Endothelial cell of umbilical vein (primary cell): ENCODE measurements at places on chromosomes 7 and 10. TPM values are rescaled to one million over a fixed set of nuclear protein-coding genes. Genes with fewer than 3 reads are reported as not detected.

The MLXIPL gene
- polyA plus RNA-seq = not detected in 2 replicates

DNA sequence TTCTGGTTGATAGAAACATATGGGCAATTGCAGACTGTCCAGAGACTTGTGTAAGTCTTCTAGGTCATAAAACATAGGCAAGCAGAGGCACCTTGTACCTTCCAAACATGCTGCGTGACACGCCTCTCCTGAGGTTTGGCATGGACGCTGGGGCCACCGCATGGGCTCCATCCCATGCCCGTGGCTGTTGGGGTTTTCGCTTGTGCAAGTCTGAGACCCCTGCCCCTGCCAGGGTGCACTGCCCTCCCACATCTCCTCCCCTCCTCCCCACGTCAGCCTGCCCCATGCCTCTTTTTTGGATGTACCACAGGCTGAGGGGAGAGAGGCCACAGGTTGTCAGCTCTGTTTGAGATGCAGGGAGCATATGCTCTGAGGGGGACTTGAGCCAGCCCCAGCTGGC lies 19.0 kb downstream of the EIF3B start:
- H3K27ac ChIP-seq = no peak overlapping the region
- H3K4me1 ChIP-seq = no peaks in the 10 kb centered on the region
- H3K27me3 ChIP-seq = no peaks in the 10 kb centered on the region
- H3K4me3 ChIP-seq = no peak overlapping the region
- peaks cover 27% of the 10 kb centered on the region for H3K36me3 ChIP-seq
- no peak for DNase-seq

DNA sequence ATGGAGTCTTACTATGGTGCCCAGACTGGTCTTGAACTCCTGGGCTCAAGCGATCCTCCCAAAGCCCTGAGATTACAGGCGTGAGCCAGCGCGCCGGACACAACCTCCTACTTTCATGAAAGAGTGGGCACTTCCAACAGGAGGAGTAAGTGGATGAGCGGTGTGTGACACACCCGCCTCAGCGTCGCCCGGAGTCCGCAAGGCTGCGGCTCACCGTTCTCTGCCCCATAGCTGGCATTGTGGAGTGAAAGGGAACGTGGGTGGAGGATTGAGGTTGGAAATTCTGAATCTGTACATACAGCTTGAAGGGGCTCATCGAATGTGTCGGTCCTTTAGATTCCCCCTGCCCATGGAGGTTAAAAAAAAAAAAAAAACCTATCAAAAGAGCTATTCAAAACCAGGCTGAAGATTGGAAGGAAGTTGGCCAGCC lies 524 bp upstream of the PRXL2A start:
- peak; percentile 79 for DNase-seq
- H3K27me3 ChIP-seq = no peaks in the 10 kb centered on the region
- peak overlapping the region; percentile 93 for H3K27ac ChIP-seq
- H3K36me3 ChIP-seq = no peaks in the 10 kb centered on the region
- peak overlapping the region; percentile 81 for H3K4me3 ChIP-seq
- H3K4me1 ChIP-seq = peaks cover 36% of the 10 kb centered on the region

DNA sequence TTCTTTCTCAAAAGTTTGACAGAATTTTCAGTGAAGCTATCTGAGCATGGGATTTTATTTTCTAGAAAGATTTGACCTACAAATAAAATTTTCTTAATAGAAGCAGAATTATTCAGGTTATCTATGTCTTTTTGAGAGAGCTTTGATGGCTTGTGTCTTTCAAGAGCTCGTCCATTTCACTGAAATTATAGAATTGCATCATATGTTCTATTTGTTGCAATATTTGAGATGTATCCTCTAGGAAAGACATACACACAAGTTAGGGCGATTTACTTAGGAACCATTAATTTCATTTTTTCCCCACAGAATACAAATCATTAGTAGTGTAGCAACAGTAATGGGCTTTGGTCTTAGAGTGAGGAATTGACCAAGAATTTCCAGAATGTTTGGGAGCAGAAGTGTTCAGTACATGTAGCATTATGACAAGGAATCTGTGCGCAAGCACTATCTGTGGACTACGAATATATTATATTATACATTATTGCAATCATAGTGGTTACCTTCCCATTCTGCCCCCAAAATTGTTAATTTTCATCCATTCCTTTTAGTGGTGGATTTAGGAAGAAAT lies 12.8 kb upstream of the COL17A1 start:
- no peak for DNase-seq
- H3K36me3 ChIP-seq = no peaks in the 10 kb centered on the region
- H3K4me3 ChIP-seq = no peak overlapping the region
- H3K27ac ChIP-seq = no peak overlapping the region
- peaks cover 13% of the 10 kb centered on the region for H3K4me1 ChIP-seq
- no peaks in the 10 kb centered on the region for H3K27me3 ChIP-seq

The INSYN2A gene
- polyA plus RNA-seq = 0.04 TPM in 1 of 2 replicates, not detected in the other

The AKR1C1 gene
- 1.5 and 1.6 TPM in 2 replicates for polyA plus RNA-seq

The SLC26A5 gene
- not detected in 2 replicates for polyA plus RNA-seq

- H3K4me3 ChIP-seq = no peak overlapping the region
- H3K27ac ChIP-seq = no peak overlapping the region
- H3K4me1 ChIP-seq = no peaks in the 10 kb centered on the region
- no peak for DNase-seq
- no peaks in the 10 kb centered on the region for H3K36me3 ChIP-seq
Observed at GRCh38 chr10:62000037-62000603, 98.6 kb downstream of the ARID5B start.
